ENCODE measurements at places on chromosomes 7 and 10.

DNA sequence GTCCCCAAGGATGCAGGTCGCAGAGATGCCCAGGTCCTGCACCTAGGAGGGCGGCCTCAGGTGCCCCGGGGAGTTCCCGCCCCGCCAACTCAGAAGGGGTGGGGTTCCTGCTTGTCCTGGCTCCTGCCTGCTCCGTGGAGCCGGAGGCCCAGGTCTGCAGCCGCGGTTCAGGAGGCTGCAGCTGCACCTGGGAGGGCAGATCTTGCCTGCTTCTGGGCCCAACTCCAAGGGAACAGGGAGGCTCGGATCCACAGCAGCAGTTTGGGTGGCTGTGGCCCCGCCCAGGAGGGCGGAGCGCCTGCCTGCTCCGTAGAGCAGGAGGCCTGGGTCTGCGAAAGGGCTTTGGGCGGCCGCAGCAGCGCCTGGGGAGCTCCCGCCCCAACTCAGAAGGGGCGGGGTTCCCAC lies 108.2 kb upstream of the EGR2 start:
- no peak for DNase-seq

DNA sequence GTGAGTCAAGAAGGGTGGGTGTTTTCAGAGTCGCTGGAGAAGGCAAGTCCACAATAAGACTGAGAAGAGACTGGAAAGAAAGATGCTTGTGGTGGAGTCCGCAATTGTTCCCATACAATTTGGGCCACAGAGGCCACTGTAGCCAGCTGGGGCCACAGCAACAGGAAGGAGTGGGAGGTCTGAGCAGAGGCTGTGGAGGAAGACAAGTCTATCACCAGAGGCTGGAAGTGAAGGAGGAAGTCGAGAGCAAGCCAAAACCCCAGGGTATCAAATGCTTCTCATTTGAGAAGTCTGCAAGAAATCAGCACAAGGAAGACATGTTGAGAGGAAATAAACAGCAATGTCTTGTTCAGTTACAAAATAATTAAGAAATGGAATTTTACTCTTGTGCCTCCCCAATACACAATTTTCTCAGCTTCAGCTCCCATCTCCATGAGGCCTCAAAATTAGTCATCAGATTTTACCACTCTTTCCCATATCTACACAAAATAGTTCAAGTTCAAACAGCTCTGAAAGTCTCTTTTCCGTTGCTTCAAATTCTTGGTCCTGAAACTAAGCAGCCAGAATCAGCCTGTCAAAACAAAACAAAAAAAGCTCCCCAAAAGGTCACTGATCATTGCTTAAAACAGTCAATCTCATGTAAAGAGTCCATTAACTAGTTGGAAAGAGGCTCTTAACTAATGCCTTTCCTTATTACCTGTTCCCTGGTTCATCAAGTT lies 31.6 kb downstream of the SLC16A12 start:
- DNase-seq, result no peak

DNA sequence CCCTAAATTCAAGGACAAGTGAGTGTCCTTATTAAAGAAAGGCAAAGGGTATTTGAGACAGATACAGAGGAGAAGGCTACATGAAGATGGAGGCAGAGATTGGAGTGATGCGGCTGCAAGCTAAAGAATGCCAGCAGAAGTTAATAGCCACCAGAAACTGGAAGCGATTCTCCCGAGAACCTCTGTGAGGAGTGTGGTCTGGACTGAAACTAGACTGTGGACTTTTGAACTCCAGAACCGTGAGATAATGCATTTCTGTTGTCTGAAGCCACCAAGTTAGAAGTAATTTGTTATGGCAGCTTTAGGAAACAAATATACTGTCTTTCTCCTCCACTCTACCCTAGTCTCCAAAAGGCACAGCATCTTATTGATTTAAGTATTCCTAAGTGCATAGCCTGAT lies 80.3 kb upstream of the CREB5 start:
- no peak for DNase-seq

GRCh38 chr10:104253106-104253505 lies 1.6 kb upstream of the GSTO1 start:
- no peak for DNase-seq

DNA sequence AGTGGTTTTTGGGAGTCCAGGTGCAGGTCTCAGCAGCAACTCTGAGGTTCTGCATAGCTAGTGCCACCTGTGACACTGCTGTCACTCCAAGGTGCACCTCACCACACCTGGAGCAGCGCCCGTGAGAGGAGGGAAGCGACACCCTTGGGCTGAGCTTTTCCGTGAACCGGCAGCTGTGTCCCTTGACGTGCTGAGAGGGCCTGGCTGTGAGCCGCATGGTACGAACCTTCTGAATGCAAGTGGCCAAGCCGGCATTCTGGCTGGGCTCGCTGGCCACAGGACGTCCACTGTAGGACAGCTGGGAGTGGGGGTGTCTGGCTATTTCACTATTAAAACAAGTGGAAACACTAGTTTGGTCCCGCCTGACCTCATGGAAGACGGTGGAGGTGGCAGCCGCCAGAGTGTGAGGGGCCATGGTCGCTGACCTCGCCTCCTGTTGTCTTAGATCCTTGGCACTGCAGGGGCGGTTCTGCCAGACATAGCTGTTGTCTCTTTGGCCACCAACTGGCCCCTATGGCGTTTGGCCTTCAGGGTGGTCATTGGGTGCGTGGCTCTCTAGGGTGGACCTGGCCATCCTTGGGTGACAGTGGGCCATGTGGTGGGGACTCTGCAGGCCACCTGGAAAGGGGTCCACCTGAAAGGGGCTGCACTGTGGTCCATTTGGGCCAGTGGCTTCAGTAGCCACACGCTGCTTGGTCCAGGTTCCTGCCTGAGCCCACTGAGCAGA lies 12.9 kb downstream of the INPP5A start:
- peak; percentile 62 for DNase-seq

GRCh38 chr7:126940723-126941307 lies 311.9 kb downstream of the GRM8 start:
- DNase-seq, result no peak

GRCh38 chr7:149713061-149713730 lies 60.2 kb downstream of the ZNF467 start:
- DNase-seq, result no peak

DNA sequence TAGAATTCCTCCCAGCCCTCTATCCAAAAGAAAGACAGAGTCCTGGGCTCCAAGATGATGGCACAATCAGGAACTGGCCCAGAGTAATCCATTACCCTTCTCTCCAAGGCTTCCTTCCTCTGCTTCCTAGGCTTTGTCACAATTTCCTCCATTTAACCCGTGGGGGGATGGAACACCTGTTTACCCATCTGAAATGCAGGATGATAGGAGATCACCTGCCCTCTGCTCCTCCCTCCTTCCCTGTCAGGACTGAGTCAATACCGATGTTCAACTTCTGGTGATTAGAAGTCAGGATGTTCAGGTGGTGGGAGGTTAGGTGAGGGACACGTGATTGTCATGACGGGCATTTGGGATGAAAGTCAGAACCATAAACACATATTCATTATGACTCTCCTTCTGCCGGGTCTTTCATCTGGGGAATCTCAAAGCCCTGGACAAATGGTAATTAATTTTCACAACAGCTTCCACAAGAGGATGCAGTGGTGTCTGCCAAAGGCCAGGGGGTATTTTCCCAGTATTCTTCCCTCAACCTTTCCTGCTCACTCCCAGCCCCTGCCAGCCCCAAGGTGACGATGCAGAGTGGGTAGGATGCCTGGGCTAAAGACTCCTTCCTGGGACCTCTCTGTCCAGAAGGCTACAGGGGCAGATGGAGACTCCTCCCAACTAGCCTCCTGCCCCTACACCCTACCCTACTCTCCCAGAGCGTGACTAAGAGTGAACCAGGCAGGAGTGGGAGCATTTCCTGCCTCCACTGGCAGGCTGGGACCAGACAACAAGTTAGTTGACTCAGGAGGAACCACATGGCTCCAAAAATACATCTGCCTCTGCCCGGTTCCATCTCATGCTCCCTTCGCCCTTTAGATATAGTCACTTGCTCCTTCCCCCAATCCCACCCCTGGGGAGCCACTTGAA lies 27.9 kb downstream of the DUSP5 start:
- DNase-seq, result no peak

DNA sequence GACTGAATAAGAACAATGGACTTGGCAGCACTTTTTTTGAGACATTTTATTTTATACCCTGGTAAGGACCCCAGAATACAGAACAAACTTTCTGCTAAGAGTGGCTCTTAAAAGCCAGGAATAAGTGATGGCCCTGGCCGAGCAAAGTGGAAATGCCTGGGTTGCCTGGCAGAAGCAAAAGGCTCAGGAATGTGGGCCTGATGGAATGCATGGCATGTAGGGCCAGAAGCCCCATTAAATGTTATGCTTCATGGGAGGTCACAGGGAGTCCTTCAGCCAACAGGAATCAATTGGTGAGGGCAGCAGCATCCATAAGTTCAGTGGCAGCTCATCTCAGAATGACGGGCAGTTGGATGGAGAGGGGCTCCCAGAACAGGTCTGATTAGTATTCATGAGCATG lies 301.5 kb upstream of the CACNA2D1 start:
- no peak for DNase-seq

Data from aorta (tissue), 5 donors.